ENCODE measurements at places on chromosomes 4 and X.
A peak's percentile ranks its signal among the peaks of the same experiment; 100 is the strongest.

DNA sequence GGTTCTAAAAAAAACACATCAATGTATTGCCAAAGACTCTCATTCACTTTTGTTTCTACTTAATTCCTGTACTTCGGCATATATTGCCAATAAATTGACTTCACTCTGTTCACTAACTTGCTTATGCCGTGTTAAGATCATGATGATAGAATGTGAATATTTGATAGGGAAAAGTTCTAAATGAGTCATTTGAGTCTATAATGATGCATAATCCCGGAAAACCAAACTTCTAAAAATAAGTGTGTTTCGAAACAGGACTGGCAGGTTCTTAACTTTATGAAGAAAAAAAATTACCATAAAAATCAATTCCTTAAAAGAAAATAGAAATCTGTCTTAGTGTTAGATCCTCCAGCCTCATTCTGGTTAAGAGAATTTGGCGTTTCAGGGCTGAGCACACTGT lies 387.5 kb upstream of the FTHL17 start:
- no peak for DNase-seq

- no peak for DNase-seq
Observed at GRCh38 chr4:101171747-101172146, 175.6 kb downstream of the PPP3CA start.

DNA sequence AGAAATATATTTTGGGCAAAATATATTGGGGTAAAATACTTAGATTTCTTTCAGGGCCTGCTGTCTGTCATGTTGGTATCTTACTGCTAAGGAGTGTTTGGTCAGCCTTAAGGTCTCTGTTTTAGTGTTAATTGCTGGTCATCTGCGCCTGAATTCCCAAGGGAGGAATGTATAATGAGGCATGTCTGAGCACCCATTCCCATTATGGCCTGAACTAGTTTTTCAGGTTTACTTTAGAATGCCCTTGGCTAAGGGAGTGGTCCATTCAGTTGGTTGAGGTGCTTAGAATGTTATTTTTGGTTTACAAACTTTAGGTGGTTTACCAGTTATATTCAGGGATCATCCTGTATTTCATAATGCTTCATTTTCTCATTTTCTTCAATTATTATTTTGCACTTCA lies 125.9 kb downstream of the CFAP299 start:
- DNase-seq = no peak

GRCh38 chr4:95594013-95594412 lies 45.2 kb upstream of the UNC5C start:
- no peak for DNase-seq

DNA sequence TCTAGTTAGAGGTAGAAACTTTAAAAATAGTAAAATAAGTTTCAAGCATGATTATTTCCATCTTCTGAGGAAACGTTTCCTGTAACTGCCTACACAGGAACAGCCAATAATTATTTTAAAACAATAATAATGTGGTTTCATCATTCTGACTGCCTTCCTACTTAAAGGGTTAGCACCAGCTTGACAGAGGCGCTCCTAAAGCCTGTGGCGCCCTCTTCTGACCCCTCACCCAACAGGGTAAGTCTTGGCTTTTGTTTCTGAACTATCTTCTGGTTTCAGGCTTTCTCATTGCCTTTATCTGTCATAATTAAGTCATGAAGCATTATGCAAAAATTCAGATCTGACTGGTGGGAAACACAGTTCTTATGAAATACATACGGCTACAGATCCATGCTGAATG lies 96.7 kb downstream of the ITM2A start:
- DNase-seq = peak; percentile 77

DNA sequence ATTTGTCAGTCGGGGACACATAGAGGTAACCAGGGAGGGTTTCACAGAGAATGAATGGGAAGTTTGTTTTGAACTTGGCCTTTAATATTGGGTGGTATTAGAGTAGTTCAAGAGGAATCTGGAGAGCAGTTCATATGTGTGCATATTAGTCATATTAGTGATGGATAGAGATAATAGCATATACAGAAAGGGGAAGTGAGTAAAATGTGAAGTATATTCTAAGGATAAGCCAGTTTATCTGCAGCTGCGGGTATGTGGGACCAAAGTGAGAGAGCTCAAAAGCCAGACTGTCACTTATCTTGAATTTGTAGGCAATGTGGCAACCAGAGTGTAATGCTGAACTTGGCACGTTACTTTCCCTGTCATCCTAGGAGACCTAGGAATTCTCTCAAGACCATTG lies 169.9 kb downstream of the AFF2 start:
- DNase-seq = no peak

DNA sequence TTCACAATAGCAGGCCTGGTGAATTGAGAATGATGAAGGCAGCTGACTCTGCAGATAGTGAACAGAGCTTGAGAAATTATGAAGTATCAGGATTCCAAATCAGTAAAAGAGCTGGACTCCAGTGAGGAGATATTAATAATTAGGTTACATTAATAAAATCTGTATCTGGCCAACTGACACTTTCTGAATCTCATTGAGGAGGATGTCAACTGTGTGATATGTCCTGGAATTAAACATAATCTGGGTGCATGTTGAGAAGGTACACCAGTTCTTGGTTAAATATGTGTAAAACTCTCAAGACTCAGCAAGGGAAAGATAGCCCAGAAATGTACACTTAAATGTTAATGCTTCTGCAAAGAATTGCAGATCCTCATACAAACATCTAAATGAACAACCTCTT lies 177.8 kb upstream of the SFRP2 start:
- DNase-seq = no peak

DNA sequence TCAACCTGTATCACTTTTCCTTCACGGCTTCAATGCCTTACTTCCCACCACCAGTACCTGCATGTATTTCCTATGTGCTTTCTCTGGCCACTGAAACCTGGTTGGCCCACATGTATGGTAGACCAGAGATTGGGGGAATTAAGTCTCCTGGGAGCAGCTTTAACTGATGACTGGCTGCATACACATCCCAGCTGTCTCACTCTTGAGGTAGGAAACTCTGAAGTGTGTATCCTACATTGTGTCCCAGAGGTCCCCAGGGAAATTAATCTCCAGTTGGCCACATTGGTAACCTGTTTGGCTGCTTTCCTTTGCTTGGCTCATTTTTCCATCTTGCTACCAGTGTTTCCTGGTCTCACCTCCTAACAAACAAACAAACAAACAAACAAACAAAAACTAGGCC lies 124.4 kb downstream of the ZNF827 start:
- DNase-seq = no peak

DNA sequence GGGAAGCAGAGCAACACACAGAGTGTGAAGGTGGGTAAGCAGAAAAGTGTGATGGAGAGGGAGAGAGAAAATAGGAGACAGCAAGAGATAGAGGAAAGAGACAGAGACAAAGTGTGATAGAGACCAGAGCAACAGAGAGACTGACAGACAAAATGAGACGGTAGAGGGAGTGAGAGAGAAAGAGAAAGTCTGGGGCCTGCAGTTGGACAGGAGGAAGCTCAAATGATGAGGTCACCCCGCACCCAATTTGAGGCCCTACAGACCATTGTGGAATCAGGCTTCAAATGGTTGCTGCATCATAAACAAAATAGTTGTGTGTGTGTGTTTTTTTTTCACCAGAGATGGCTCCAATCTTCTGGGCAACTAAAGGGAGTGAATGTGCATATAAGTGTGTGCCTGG lies 48.0 kb upstream of the ARHGAP36 start:
- DNase-seq = no peak

DNA sequence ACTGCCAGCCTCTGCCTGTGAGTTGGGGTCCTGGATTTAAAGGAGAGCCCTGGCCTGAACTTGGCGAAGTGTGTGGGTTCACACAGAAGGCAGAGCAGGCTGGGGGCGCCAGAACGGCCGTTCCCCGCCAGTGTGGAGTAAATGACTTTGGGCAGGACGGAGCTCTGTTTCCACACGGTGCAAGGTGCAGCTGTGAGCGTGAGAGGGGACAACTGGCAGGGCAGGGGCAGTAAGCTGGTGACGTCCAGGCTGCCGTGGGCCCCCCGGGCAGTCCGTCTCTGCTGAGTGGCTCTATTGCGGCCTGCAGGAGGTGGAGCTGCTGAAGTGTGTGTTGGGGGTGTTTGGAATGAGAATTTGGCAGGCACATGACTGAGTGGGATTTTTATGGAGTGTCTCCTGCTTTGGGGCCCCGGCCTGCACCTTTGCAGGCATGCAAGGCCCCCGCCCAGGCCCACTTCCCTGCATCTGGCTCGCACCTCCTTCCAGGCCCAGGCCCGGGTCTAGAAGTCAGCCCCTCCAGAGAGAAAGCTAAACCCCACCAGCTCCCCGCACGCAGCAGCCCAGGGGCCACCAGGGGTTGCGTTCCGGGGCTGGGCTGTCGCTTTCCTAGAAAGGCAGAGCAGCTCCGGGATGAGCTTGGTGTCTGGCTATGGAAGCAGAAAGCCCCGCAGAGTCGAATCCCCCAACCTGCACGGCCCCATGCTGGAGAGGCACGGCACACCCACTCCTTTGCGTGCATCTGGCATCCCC lies 62.2 kb upstream of the GRPEL1 start:
- no peak for DNase-seq

DNA sequence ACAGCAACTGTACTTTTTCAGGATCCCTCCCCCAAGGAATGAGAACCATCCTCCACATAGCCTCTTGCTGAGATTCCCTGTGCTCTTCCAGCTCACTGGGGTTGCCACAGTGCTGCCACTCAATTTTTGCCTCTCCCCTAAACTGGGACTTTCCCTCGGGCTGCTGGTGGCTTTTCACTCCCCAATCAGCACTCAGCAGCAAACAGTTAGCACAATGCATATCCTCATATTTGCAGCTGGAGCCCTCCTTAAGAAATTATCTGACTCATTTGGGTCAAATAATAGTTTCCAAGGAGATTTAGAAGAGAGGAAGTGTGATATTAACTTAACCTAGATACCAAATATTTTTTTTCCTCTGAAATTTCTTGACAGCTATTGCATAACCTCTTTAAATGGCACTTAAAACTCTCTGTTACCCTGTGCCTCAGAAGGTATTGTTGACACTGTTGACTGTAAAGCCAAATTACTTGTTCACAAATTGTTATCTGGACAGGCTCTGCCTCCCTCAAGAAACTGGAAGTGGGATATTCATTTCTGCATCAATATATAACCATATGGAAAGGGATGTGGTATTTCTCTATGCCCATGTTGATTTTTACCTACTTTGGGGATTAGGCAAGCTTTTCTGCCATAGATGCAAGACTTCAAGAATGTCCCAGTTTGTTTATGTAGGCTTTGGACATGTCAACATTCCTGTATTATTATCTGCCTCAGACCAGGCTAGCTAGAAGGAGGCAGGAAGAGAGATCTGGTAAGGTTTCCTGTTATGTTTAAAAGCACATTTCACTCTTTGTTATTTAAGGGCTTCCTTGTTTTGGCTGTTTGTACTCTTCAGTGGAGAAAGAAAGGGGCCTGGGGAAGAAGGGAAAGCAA lies 58.0 kb downstream of the SEPTIN11 start:
- DNase-seq = peak; percentile 36

DNA sequence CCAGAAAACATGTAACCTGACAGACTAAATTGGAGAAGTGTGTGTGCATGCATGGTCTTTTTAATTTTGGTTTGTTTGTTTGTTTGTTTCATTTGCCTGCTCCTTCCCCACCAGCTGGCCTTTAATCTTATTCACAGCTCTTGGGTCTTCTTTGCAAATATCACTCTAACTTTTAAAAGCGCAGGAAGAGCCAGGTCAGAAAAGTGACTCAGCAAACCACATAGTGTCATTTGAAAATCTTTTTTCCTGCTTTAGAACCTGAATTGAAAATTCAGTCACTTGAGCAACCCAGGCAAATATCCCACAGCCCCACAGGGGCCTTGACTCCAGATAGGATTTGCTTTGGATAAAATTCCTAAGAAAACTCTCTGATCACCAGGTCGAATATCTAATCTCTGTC lies 4.6 kb downstream of the TMEM255A start:
- no peak for DNase-seq

GRCh38 chr4:30763321-30763727 lies 43.2 kb downstream of the PCDH7 start:
- no peak for DNase-seq

- no peak for DNase-seq
Observed at GRCh38 chr4:73181231-73181630, 77.4 kb downstream of the ANKRD17 start.

- DNase-seq = no peak
Observed at GRCh38 chr4:26238778-26239679, 81.8 kb upstream of the RBPJ start.

DNA sequence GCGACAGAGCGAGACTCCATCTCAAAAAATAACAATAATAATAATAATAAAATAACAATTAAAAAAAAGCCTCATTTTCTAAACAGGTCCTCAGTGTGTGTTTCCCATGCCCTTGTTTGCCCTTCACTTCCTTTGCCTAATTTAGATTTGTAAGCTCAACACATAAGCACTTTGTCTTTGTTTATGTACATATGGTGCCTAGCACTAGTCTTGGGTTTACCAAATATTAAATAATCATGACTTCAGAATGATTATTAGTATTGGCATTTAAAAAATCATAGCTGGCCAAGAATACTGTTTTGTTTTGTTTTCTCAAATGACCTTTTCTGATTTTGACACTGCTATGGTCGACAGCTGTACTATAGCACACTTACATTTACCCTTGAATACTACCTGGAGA lies 6.4 kb upstream of the RAPGEF2 start:
- DNase-seq = no peak

DNA sequence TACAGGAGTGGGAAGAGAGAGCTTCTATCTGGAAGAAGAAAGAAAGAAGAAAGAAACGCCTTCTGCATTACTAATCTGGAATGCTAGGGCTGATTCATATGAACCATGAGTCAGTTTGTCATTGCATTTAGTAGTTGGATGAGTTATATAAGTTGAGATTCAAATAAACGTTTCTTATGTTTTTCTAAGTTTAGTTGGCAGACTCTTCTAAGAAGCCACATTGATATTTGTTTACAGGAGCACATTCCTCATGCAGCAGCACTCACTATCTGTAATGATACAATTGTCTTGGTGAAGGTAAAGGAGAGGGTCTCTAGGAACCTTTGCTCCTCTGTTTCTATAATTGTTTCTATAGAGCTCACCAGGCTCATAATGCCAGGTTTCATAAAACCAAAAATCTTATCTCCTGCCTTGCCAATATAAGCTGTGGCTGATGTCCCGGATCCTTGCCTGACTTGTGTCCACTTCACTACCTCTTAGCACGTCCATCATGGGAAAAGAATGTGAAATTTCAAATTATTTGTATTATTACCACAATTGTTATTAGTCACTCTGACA lies 39.5 kb downstream of the HOPX start:
- no peak for DNase-seq

DNA sequence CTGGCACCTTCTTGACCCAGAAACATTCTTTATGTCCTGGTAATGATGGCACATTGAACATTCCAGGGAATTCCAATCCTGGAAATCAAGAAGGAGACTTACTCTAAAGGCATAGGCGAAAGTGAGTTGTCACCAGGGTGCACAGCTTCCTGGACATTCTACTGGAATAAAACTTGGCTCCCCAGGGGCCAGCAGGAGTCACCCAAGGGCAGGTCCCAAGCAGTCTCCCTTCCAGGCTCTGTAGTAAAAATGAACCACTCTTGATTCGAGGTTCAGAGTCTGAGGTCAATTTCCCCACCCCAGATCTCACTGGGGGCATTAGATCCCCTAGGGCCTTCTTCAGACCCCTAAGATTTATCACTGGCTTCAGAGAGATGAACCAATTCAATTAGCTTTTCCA lies 338.7 kb upstream of the GATB start:
- no peak for DNase-seq

- DNase-seq = no peak
Observed at GRCh38 chr4:177109769-177110168, 199.9 kb upstream of the NEIL3 start.

All from CD4-positive, alpha-beta memory T cell (primary cell).